Activated T-cell treated with anti-CD3 and anti-CD28 coated beads for 24 hours (primary cell): ENCODE measurements at places on chromosomes 7 and 10.

DNA sequence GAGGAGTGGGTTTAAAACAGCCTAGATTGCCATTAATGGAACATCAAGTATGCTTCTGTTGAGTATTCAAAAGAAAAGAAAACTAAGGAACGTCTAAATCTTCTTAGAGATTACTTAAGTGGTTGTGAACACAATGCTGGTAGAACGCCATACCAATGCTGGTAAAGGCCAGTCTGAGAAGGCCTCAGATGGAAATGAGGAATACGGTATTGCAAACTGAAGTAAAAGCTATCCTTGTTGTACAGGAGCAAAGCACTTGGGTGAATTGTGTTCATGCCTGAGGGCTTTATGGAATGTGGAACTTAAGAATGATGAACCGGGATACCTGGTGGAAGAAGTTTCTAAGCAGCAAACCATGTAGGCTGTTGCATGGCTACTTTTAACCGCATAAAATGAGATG lies 208.0 kb downstream of the KCND2 start:
- DNase-seq: no peak

DNA sequence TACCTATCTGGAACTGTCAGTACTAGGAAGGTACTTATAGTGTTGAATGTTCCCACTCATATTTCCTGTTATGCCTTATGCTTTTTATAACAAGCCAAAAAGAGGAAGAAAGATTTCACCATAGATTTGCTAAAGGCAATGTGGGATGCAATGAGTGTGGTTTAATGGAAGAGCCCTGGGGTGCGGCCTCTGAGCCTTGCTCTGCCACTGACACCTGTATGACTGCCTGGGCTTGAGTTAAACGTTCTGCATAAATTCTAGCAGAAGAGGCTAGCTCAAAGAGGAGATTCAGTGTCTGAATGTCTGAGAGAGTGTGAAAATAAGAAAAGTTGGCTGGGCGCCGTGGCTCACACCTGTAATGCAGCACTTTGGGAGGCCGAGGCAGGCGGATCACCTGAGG lies 143.8 kb downstream of the TPST1 start:
- no peak for DNase-seq

- peak; percentile 37 for DNase-seq
These were observed 220.9 kb upstream of the MKLN1 start for GRCh38 chr7:131106681-131107336.

- no peak for DNase-seq
These were observed 73.7 kb downstream of the PIK3CG start for GRCh38 chr7:106938803-106939202.

GRCh38 chr10:48798481-48799254 lies 114.0 kb downstream of the WDFY4 start:
- no peak for DNase-seq

GRCh38 chr10:107649249-107649648 lies 484.7 kb upstream of the SORCS1 start:
- DNase-seq: no peak

GRCh38 chr7:47518827-47519226 lies 63.1 kb downstream of the TNS3 start:
- no peak for DNase-seq
